ENCODE measurements at places on chromosomes 6 and 20. TPM values are rescaled to one million over a fixed set of nuclear protein-coding genes. Genes with fewer than 3 reads are reported as not detected.

The DCDC2 gene
- total RNA-seq = 2.4 TPM

The CLVS2 gene
- 30.1 TPM for total RNA-seq

The MOG gene
- 82.9 TPM for total RNA-seq

The BHLHE23 gene
- not detected for total RNA-seq

The IGF2R gene
- total RNA-seq = 37.1 TPM

DNA sequence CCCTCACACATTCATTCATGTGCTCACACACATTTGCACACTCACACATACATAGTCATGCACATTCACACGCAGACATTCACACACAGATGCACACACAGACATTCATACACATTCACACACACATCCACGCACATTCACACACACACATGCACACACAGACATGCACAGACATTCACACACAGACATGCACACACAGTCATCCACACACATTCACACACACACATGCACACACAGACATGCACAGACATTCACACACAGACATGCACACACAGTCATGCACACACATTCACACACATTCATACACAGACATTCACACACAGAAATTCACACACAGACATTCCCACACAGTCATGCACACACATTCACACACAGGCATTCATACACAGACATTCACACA, 147.3 kb downstream of the PACRG start:
- DNase-seq = no peak

- DNase-seq = no peak
These were observed 12.9 kb upstream of the GMNN start for GRCh38 chr6:24761851-24762250.
